Activated CD8-positive, alpha-beta memory T cell treated with anti-CD3 and anti-CD28 coated beads for 24 hours (primary cell): ENCODE measurements at places on chromosomes 3 and 15.

DNA sequence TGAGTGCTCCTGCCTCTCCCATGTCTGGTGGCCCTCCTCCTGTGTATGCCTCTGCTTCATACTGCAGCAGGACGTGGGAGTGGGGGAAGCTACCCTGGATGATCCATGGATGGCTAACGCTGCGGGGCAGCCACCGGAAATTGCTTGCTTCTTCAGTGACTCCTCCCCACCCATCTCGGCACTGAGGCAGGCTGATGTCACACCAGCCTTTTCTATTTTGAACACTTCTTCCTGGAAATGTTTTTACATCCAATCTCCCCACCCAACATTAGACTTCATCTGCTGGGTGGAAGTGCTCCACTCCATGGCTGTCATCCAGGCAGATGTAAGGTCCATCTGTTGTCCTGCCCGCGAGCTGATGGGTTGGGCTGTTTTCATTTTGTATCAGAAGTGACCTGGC, 58.9 kb upstream of the MUC13 start:
- no peak for DNase-seq

DNA sequence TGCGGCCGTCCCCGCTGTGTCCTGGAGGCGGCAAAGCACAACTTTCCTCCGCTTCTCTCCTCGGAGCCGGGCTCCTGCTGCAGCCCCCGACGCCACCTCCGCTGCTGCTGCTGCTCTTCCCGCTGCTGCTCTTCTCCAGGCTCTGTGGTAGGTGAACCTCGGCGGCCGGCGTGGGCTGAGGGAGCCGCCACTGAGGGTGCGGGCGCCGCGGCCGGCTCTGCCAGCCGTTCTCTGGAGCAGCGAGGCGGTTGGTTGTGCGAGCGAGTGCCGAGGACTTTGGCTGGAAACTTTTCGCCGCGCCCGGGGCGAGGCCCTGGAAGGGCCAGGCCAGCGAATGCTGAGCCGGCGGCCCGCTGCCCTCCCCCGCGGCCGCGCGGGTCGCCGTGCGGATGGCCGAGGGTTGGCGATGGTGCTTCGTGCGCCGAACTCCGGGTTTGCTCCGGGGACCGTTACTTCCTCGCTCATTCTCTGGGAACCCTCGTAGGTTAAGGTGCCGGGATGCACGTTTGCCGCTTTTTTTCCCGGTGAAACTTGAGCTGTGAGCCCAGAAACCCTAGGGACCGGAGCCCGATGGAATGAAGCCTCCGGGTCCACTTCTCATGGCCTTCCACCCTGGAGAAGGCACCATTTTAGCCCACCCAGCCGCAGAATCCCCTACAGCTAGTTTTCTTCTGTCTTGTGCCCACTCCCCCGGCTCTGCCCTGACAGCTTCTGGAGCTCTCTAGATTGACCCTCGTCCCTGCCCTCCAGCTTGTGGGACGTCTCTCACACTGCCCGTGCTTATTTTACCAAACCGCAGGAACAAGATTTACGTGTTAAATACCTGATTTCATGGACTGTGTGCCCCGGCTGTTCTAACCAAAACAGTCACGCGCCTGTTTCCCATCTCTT, 660 bp downstream of the NECTIN3 start:
- DNase-seq, result peak; percentile 71

DNA sequence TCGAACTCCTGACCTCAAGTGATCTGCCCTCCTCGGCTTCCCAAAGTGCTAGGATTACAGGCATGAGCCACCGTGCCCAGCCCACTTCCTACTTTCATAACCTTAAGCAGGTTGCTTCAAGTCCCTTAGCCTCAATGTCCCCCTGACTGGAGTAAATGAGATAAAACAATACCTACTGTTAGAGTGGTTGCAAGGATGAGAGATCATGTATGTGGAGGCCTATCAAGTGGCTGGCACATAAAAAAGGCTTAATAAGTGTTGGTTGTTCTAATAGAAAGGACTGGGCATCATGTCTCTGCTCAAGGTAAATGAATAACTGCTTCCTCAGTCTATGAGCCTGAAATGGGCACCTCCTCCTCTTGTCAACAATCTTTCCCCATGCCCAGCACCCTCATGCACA, 25.9 kb upstream of the UBE2E1 start:
- DNase-seq, result no peak

GRCh38 chr3:57230006-57230405, 2.5 kb downstream of the APPL1 start:
- DNase-seq, result no peak

GRCh38 chr3:157237886-157238285, 77.9 kb upstream of the CCNL1 start:
- no peak for DNase-seq

DNA sequence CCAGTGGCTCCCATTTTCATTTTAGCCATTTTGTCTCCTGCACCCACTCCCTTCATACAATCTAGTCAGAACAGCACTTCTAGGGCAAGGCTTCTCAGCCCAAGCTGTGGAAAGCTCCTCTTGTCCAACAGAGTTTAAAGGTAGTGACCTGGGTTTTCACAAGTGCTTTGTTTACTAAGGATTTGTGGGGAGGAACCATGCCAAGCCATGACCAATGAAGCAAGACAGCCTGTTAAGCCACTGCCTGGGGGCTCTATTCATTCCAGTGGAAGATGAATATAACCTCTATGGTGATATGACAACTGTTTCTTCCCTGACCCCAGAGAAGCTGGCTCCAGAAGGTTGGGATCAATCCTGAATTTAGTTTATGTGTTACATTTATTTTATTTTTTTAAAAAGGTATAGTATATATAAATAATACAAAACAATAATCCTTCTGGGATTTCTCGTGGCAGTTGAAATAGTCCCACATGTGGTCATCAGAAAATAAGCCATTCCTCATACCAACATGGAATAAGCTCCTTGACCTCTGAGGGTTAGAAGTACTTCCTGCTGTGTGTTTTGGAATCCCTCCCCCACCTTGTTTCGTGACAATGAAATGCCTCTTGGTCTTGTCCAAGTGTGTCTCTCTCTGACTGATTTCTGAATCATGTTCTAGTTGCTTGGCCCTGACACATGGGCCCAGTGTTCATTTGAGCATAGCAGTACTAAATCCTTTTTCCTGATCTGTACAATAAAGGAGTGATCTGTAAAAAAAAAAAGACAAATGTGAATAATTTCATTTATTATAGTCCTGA, 13.3 kb upstream of the THUMPD3 start:
- no peak for DNase-seq

DNA sequence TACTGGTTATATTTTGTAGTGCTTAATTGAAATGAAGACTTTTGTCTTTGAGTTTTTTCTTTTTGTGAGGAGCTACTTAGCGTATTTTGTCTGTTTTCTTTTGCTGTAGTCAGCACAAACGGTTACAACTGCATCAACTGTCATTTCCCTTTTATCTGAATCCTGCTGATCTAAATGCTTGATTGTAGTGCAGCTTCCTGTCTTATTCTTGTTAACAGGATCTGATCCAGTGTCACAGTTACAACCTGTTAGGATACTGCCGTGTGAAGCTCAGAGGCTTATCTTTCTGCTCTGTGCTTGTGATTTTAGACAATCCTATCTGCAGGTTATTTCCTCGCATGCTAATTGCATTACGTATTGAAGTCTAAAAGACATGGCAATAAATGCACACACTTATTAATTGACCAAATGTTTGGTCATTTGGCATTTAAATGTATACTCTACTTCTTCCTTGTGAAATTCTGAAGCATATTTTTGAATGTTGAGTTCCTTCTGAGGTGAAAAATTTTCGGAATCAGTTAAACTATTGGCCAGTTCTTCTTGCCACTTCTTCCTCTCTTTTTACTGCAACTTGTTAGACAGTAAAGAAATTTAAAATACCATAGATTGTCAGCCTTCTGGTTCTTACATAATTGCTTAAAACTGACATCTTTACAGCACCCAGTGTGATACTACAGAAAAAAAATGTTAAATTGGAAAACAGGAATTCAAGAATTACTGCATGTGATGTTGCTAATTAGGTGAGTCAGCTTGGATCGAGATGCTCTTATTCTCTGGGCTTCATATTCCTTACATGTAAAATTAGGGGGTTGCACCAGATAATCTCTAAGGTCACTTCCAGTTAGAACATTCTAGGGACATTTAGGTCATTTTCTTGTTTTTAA, 168.2 kb downstream of the MBNL1 start:
- no peak for DNase-seq

- DNase-seq, result peak; percentile 49
Observed at GRCh38 chr15:96345560-96346399, 15.3 kb downstream of the NR2F2 start.

- DNase-seq, result no peak
Observed at GRCh38 chr15:94238539-94239118, 7.3 kb downstream of the MCTP2 start.

- no peak for DNase-seq
Observed at GRCh38 chr3:189003410-189003809, 168.4 kb upstream of the TPRG1 start.

- DNase-seq, result no peak
Observed at GRCh38 chr3:177770383-177771230, 573.3 kb upstream of the TBL1XR1 start.

GRCh38 chr3:25781758-25782594, 1.3 kb downstream of the NGLY1 start:
- DNase-seq, result no peak

DNA sequence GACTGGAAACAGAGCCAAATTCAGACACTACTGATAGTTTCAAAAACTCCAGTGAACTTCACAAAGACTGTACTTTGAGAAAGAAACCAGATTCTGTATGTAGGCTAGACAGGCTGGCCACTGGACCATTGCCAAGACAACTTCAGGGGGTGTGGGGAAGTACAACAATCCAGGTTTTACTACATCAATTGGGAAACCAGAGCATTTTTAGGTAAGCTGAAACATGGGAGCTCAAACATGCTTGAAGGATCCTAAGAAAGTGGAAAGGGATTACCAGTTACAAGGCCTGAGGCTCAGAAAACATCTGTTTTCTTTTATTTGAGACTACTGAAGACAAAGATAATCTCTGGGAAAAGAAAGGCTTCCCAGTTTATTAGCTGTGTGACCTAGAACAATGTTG, 26.9 kb upstream of the ZNF280D start:
- DNase-seq, result no peak

DNA sequence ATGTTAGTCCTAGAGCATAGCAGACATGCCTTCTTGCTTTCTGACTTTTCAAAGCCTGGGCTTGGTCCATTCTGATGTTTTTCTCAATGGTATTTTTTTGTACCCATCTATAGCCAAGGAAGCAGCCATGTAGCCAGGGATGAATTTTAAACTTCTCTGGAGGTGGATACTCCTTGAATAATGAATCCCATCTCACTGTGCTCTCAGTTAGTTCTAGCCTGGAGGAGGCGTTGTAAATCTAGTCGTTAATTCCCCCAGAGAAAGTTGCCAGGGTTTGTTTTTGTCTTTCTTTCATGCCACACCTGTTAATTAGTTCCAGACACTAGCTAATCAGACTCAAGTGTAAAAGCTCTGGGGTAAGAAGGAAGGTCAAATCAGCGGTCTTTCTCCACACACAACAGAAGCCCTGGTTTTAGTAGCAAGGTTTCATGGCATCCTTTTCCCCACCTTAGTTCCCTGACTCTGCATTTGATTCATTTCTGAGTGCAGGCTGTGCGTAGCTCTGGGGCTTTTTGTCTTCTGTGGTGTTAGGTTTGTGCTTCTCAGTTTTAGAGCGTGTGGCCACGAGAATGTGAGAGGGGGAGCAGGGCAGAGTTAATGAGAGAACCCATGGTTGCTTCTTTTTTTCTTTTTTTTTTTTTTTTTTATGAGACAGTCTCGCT, 19.7 kb downstream of the PTPRG start:
- no peak for DNase-seq

DNA sequence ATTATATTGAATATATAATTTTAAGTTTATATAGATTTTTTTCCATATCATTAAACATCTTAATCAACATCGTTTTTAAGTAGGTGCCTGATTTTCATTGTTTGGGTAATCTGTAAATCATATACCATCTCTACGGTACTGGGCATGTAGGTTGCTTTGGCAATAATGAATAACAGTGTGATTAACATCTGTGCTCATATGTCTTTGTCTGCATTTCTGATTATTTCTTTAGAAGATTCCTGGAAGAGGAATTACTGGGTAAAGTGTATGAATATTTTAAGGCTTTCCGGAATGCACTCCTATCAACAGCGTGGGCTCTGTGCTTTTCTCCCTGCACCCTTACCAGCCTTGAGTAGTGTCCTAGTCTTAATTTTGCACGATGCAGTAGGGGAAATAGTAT, 119.8 kb upstream of the LIPC start:
- no peak for DNase-seq

DNA sequence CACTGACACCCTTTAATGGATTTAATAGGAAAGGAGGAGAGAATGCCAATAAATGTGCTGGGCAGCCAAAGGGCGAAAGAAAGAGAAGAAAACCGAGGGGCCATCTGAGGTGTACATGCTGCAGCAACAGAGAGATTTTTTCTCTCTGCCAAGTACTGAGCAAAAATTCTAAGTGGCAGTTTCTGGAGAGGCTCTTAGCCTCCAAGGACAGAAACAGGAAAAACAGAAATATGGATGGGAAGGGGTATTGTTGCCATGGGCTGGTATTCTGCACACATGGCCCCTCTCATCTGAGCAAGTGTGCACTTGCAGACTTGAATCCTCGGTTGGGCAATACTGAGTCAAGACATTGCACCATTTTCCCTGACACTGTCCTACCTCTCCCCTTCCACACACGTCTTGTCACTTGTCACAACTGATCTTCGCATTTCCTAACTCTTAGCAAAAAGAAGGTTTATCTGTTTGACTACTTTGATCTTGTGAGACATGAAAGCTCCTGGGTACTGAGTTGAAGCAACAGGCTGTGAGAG, 73.9 kb downstream of the PRICKLE2 start:
- DNase-seq, result no peak

GRCh38 chr3:101784855-101785613, 6.0 kb downstream of the NXPE3 start:
- DNase-seq, result no peak

GRCh38 chr3:191051037-191051436, 148.0 kb upstream of the OSTN start:
- DNase-seq, result no peak

GRCh38 chr3:196643201-196643749, 3.8 kb downstream of the NRROS start:
- no peak for DNase-seq

DNA sequence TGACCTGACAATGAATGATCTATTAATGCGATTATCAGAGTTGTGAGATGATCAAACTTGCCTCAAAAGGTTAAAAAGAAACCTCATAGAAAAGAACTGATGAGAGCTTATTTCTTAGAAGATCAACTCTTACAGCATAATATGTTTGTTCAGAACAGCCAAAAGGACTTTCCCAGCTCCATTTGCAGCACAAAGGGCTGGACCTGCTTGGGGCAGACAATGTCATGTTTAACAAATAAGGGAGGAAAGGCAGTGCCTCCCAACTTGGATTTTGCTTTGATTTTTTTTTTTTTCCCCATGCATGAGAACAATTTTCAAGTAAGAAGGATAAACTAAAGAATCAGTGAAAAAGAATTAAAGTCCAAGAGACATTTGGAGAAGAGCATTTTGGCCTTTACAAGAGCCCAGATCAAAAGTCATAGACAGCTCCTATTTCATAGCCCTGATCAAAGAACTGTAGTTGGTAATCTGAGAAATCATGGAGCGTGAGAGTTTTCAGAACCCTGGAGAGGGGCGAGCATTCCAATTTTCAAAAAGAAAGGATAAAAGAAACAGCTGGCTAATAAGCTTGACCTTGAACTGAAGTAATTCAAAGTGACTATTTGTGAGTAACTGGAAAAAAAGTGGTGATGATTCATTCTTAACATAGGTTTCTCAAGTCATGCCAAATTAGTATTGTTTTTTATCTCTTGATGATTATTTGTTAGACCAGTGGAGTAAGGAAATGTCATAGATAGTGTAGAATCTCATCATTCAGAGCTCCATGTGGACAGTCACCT, 136.0 kb upstream of the CFAP20DC start:
- no peak for DNase-seq
